ENCODE measurements at places on chromosomes 7 and 10.

- no peak for DNase-seq
These were observed 655.0 kb downstream of the SDK1 start for GRCh38 chr7:3955751-3956696.

GRCh38 chr10:7015457-7015856 is 395.4 kb downstream of the SFMBT2 start:
- DNase-seq = no peak

DNA sequence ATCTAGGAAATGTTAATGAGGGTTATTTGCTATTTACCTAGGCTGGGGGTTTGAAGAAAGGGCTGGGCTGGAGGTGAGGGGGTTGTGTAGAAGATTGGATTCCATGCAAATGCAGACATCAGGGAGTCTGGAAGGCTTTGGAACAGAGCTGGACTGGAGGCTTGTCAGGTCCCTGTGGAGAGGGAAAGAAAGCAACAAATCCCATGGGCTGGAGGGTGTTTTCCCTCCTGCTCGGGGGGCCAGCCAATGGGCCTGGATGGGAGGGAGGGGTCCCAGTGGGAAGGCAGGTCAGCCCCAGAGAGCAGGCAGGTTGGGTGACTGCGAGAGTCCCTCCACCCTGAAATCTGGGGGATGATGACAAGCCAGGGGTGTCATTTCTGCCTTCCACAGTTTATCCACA is 431.8 kb downstream of the RPS24 start:
- DNase-seq = no peak

DNA sequence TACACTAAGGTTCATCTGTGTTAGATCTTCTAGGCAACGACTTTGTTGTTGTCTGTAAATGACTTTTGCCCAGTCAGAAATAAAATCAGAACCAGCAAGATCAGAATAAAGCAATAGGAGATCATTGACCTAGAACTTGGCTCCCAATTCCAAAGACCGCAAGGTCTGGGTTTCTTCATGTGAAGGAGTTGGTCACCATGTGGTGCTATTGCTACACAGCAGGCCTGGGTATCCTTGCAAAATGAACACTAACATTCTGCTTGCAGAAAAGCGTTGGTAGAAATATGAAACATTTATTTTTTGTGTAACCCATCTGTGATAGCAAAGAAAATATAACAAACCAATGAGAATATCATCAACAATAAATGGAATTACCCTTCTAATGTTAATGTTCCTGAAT is 831.0 kb downstream of the NXPH1 start:
- DNase-seq = no peak

- DNase-seq = no peak
These were observed 15.7 kb upstream of the CBLL1 start for GRCh38 chr7:107728276-107728675.

DNA sequence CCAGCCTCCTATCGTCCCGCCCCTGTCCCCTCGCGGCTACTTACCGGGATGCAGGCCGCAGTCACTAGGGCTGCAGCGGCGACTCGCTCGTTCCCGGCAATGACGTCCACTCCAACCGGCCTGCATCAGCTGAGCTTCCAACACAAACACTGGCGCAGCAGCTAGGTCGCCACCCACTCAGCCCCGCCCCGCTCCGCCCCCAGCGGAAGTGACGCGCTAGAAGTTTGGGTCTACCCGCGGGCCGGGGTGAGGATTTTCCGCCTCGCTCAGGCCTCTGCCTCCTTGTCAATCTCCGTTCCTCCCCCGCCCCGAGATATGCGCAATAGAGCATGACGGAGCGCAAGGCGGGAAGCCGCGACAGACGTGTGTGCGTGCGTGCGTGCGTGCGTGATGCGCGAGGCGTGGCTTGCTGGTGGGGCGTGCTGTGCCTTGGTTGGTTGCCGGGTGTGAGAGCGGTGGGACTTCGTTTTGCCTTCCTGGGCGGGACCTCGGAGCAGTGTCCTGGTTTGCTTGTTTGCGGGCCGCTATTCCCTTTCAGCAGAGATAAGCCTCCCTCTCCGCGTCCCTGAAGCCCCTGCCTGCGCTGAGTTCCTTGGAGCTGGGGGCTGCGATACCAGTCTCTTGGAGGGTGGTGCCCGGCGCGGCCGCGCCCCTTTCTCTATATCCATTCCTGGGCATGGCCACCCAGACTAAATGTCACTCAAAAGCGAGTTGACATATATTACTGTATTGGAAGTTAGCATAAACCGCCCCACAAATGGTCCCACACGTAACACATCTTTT is at the start of gene PNPLA8:
Gene PNPLA8 (minus strand): TSS at position 151 of the 783 bp plus-strand sequence. CDS start 10,644 bp downstream, outside the sequence.
- peak; percentile 100 for DNase-seq

GRCh38 chr7:28998105-28998504 is 40.0 kb upstream of the TRIL start:
- no peak for DNase-seq

DNA sequence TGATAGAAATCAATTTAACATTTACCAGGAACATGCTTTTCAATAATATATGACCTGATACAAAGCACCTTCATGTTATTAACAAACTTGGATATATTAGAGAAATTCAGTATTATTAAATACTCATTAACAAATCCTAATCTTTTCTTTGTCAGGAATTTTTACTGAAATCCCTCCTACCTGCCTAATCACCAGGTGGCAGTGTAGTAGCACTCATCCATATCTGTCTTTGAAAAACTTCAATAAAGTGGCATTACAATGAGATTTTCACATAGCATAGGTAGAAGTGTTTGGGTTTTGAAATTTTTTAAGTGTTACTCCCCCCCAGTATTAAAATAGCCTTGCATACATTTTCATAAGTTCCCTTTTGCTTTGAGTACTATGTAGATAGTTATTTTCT is 1246.6 kb upstream of the LRRN3 start:
- DNase-seq = no peak

- DNase-seq = no peak
These were observed 36.9 kb downstream of the HSPA12A start for GRCh38 chr10:116705498-116705897.

DNA sequence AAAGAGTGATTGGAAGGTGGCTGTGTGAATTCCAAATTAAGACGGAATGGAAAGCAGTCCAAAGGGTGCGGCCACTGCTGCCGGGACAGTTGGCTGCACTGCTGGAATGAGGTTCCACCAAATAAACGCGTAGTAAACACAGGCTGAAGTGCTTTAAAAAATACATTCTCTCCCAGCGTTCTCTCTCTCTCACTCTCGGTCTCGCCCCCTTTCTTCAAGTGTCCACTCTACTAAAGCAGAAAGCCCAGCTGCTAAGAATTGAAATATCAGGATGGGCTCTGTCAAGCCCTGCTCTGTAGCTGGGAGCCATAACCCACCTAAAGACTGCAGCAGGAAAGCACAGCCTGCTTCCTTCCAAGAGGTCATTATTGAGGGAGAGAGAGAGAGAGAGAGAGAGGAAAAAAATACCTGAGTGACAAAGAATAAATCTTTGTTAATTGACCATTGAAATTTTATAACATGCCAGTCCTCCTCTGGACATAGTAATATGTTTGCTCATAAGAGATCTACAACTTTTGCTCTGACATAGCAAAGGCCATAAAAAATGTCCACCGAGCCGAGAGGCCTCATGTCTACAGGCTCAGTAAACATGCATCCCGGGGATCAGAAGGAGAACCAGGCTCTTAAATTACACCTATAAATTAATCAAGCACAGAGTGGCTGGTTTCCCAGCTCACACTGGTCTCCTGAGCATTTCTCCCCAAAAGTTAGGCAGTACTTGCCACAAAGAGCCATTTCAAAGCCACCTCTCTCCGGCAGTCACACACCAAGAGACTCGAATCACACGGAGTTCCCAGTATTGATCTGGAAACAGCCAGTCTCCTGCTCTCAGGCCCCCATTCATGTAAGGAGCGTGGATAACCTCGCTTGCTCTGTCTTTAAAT is 72.8 kb downstream of the FGFR2 start:
- DNase-seq = no peak

DNA sequence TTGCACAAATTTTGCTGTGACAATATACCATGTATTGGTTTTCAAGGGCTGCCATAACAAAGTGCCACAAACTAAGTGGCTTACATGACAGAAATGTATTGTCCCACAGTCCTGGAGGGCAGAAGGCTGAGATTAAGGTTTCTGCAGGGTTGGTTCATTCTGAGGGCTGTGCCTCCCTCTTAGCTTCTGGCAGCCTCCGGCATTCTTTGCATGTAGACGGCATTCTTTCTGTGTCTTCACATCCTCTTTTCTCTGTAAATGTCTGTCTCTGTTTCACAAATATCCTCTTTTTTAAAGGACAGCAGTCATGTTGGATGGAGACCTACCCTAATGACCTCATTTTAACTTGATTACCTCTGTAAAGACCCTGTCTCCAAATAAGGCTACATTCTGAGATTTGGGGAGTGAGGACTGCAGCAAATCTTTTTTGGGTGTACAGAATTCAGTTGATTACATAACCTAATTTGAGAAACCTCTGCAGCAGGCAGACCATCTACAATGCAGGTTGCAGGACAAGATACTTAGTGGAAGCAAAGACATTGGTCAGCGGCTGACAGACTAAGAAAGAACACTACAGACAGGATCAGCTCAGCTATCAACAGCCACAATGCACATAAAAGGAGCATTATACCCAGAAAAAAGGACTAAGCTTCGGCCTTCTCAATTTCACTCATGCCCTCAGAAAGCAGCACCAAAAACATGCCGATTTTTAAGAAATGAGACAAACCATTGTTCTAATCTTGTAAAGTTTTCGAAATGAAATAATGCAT is 84.6 kb upstream of the FAM3C start:
- DNase-seq = no peak

DNA sequence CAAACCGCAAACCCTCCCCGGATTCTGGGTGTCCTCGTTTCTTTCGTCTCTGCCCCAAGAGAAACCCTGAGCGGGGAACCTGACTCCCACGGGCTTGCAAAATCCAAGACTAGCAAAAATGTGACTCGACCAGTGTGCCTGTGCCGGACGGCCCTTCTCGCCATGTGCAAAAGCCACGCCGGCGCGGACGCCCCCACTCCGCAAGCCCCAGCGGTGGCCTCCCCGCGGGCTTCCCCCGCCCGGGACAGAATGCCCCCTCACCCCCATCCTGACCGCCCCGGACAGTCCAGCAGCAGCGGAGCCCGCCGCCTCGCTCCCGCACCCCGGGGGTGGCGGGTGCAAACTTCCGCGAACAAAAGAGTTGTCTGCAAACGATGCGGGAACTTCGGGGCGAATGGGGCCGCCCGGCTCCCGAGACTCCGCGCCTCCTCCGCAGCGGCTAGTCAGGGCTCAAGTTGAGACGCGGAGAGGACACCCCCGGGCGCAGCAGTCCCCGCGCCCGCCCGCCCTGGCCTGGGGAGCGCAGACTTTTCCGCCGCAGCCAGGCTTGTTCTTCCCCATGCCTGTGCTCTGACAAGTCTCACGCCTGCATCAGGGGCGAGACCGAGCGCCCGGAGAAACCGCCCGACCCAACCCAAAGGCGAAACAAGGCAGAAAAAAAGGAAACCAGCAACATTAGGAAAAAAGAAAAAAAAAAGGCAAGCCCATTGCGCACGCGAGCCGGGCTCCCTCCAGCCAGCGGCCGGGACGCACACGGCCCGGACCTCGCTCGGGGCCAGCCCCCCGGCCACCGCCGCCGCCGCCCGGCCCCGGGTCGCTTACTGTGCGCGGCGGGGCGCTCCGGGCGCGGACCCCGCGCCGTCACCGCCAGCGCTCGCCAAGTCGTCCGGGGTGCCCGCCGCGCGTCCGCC is 732 bp downstream of the FAM53B start:
- no peak for DNase-seq

- DNase-seq = no peak
These were observed 625.7 kb upstream of the ANKRD30A start for GRCh38 chr10:36499693-36500092.

DNA sequence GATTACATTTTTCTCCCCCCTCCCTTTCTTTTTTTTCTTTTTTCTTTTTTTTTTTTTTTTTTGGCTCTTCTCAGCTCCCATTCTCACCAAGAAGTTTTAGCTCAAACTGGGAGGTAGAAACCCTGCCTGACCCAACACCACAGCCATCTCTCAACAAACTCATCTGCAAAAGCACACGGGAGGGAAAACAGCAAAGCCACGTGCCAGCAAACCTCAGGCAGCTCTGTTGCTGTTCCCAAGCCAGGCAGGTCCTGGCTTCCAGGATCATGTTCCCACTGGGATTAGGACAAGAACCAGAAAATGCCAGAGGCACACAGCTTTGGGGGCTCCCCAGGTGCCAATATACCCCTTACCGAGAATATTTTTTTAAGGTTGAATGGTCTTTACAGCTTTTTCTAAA is 56.7 kb downstream of the ITIH5 start:
- DNase-seq = no peak

- no peak for DNase-seq
These were observed 120.1 kb upstream of the ZMIZ1 start for GRCh38 chr10:78948621-78949030.

DNA sequence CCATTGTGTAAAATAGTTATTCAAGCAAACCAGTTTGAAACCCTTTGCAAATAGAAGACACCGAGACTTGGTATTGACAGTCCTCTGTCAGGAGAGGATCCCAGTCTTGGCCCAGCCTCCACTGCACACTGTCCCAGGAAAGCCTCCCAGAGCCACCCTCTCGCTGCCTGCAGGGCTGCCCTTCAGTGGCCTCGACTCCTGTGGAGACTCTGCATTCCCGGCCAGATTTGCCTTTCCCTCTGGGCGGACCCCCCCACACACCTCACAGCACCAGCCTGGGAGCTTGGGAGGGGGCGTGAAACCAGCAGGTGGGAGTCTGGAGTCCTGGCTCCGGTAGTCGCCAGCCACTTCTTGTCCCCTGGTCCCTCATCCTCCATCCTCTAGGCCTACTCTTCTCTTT is 48.7 kb downstream of the GRK5 start:
- no peak for DNase-seq

- no peak for DNase-seq
These were observed 78.1 kb upstream of the RHEB start for GRCh38 chr7:151597541-151598444.

DNA sequence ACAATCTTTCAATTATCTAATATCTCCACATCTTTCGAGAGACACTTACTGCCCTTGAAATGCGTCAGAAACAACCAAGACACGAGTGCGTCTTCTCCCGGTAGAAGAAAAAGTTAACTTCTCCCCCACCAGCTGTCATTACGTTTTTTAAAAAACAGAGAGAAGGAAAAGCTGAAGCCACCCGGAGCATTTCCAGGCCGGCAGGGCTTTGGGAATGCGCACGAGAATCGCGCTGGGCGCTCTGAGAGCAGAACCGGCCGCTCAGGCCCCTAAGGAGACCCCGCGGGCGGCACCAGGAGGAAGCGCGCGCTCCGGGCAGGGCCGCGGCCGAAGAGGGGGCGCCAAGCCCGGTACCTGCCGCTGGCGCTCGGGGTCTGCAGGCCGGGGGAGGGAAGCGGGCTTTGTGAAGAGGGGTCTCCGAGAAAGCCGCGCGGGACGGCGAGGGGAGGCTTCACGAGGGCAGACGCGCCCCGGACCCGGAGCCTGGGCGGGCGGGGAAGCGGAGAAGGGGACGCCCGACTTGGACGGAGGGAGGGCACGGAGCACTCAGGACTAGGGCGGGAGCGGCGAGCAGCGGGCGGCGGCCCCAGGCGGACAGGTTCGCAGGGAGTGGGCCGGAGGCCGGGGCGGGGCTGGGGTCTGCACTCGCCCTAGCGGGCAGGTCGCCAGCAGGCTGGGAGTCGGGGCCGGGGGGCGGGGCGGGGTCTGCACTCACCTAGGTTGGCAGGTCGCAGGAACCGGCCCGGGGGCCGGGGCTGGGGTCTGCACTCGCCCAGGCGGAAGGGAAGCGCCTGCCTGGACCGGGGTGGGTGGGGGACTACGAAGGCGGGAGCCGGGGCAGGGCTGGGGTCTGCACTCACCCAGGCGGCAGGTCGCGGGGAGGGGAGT is 932 bp downstream of the ESYT2 start:
- peak; percentile 18 for DNase-seq
